ENCODE measurements at places on chromosomes 3 and 15.
A peak's percentile ranks its signal among the peaks of the same experiment; 100 is the strongest.

- no peak for DNase-seq
Observed at GRCh38 chr15:56492791-56493555, 28.0 kb upstream of the MNS1 start.

- DNase-seq = peak; percentile 56
Observed at GRCh38 chr3:183428447-183429211, at the start of gene MCF2L2. MCF2L2 (minus strand) TSS chr3:183428619; CDS start chr3:183427977, 642 bp downstream.

- no peak for DNase-seq
Observed at GRCh38 chr15:101615986-101616848, 36.0 kb downstream of the TM2D3 start.

- no peak for DNase-seq
Observed at GRCh38 chr15:45704329-45705249, 69.8 kb downstream of the SQOR start.

DNA sequence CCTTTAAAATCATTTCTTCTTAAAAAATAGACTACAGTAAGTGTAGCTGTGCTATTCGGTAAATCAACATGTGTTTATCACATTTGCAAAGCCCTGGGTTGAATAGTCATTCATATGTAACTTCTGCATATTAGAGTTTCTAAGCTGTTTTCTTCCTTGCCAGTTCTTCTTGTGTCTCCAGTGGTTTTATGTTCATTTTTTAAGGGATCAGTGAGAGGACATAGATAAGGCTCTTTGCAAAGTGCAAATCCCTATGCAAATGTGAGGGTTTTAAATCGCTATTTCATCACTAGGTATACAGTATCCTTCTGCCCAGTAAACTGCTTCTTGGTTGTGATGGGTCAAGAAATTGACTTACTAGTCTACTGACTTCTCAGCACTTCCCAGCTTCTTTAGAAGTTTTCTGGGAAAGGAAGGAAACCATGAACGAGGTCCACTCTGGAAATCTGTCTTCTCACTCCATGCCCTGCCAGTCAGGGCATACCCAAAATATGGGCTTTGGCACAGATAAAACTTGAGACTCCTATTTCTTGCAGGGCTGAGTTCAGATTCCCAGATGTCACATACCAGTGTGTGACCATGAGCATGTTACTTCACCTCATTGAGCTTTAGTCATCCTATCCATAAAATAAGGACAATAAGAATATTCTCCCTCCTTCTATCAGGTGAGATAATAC, 38.8 kb upstream of the ADAMTS9 start:
- DNase-seq = no peak

Data from naive B cell (primary cell).